ENCODE measurements at places on chromosomes 13 and 19. TPM values are rescaled to one million over a fixed set of nuclear protein-coding genes. Genes with fewer than 3 reads are reported as not detected.

Gene ATP4B
- not detected for total RNA-seq

Gene P2RY11
- total RNA-seq: 6.3 TPM

- no peak for DNase-seq
Observed at GRCh38 chr19:49502866-49503581, 6.8 kb downstream of the RPS11 start.

- DNase-seq: no peak
Observed at GRCh38 chr13:57286511-57287098, 119.6 kb downstream of the PRR20E start.

Gene ZNF773
- 7.9 TPM for total RNA-seq

DNA sequence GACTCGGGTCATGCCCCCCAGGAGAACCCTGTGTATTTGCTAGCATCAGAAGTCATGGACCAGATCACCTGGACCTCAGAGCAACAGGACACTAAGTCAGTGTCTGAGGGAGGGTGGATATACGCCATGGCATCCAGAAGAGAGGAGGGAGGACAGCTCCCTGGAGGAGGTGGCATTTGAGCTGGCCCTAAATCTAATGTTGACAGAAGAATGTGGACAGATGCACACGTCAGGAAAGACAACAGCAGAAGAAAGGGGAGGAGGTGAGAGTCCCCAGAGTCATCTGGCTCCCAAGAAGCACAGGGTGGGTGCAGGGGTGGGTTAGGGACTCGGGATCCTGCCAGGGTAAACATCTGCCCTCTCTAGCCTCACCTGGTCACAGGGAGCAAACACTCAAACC is 24.5 kb upstream of the CCNE1 start:
- DNase-seq: no peak

Gene TPTE2
- 0.29 TPM for total RNA-seq

- DNase-seq: no peak
Observed at GRCh38 chr19:17522988-17523872, 11.8 kb downstream of the PGLS start.

Gene LGALS4
- not detected for total RNA-seq

- DNase-seq: no peak
Observed at GRCh38 chr19:13817615-13818371, 22.6 kb downstream of the ZSWIM4 start.

Gene LYL1
- 3.3 TPM for total RNA-seq

Gene TICAM1
- total RNA-seq: 19.2 TPM

DNA sequence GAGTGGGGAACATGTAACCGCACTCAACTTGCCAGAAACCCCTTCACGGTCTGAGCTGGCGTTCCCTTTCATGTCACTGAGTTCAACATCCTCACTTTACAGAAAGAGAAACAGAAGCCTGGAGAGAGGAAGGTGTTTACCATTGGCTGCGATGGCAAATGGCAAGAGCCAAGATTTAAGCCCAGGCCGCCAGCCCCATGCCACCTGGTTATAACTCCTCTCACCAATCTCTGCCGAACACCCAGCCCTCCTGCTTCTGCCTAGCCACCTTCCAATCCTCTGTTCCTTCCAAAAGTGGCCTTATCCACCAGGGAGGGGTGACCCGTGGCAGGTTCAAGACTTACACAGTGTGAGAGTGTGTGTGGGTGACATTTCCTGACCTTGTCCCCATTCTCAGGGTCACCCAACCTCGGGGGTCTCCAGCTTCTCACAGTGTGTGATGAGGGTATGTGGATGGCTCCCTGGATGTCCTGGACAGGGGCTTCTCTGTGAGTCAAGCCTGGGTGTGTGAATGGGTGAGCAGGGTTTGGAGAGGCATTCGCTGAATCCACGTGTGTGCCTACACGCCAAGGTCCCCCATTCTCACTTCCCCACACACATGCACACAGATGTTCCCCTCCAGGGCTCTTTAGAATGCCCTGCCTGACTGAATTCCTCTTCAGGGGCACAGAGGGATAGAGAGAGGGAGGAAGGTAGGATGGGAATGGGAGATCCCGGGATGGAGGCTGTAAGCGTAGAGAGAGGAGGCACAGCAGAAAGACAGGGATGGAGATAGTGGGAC is 1.2 kb downstream of the CADM4 start:
- DNase-seq: no peak

GRCh38 chr13:105702441-105702840 is 833.0 kb downstream of the EFNB2 start:
- DNase-seq: no peak

DNA sequence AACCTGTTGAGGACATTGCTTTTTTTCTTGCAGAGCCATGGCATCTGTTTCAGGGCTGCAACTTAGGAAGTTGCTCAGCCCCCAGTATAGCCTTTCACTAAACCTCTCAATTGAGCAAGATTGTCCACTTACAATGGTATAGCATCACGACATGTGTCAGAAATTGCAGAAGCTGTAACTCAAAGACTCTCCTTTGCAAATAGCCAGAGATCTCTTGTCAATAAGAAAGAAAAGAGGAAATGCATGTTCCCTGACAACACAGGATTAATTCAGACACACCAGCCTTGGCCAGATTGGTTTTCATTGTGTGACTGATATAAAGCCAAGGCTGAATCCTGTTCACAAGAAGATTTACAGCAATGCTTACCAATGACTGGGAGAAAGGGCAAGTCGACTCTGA is 38.7 kb upstream of the CYSLTR2 start:
- no peak for DNase-seq

Gene RFPL4AL1
- total RNA-seq: not detected

- no peak for DNase-seq
Observed at GRCh38 chr13:31853643-31854326, 114.5 kb downstream of the RXFP2 start.

GRCh38 chr19:14786421-14786851 is 8.1 kb upstream of the ADGRE2 start:
- DNase-seq: no peak

- no peak for DNase-seq
Observed at GRCh38 chr19:38004186-38004520, 97.1 kb downstream of the SIPA1L3 start.

DNA sequence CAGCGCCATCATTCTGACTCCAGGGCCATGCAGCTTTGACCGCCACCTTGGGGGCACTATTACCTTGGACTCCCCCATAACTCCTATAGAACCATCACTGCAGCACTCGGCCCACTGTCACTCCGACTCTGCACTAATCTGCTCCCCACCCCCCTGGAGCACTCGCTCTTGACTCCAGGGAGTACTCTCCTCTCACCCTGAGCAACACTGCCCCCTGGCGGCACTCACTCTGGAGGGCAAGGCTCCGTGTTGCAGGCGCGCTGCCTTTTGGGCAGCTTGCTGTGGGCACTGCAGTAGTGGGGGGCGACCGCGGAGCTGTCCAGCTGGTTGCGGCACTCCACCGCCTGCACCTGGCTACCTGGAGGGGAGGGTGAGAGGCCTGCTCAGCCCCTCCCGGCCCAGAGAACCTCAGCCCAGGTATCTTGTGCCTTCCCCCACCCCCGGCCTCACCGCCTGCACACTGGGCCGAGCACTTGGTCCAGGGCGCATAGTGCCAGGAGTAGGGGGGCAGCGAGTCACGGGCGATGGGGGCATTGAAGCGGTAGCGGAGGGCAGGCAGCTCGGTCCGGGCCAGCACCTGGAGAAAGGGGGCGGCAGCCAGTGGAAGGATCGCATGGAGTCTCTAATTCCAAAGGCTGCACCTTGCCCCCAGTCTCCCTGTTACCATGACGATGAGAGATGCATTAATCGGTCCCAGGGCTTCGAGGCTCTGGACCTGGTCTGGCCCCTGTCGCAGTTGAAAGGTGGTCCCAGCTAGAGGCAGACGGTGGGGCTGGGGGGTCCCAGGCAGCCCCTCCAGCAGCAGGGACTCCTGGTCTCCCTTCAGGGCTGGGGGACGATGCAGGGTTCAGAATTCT is 8.9 kb upstream of the MYO1F start:
- DNase-seq: no peak

DNA sequence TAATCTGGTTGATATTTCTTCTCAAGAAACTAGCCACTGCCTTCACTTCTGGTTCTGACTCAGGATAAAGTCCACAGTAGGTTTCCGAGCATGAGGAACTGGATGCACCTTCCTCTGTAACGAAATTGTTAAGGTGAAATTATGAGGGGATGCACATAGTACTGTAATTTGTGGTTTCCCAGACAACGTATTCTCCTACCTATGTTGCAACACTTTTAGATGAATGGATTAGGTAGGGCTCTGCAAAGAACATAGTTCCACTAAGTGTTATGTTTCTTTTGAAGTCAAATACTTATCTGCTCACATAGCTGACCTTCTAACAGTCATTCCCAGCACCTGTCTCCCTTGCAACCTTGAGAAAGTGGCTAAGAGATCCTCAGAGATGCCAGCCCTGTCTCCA is 5.7 kb upstream of the ZC3H13 start:
- no peak for DNase-seq

Gene RXFP2
- not detected for total RNA-seq

DNA sequence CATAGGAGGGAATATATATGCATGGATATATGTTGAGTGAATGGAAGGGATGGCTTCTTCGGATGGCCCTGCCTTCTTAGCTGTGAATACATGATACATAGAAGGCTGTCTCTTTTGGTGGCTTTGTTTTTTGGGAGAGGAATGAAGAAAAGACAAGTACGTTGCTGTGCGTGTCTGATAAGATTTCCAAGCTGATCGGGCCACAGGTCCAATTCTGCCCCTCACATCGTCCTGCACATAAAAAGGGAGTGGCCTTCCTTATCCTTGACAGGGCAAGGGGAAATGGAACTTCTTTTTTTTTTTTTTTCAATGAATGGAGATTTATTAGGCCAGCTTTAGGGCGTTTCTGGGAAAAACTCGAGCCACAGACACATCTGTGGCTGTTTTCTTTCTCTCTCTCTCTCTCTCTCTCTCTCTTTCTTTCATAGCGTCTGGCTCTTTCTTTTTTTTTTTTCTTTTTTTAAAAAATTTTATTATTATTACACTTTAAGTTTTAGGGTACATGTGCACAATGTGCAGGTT is 103.8 kb upstream of the SPATA13 start:
- DNase-seq: no peak

DNA sequence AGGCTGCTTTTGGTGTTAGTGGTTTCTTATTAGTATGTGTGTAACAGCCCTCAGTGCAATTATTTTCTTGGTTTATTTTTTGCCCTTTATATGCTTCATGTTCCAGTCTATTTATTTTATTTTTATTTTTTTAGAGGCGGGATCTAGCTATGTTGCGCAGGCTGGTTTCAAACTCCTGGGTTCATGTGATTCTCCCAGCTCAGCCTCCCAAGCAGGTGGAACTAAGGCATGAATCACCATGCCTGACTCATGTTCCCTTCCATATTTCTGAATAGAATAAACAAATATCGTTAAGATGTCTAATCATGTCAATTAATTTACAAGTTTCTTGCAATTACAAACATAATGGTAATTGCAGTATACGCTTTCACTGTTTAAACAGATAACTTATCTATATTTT is 11.7 kb downstream of the SKA3 start:
- DNase-seq: no peak

DNA sequence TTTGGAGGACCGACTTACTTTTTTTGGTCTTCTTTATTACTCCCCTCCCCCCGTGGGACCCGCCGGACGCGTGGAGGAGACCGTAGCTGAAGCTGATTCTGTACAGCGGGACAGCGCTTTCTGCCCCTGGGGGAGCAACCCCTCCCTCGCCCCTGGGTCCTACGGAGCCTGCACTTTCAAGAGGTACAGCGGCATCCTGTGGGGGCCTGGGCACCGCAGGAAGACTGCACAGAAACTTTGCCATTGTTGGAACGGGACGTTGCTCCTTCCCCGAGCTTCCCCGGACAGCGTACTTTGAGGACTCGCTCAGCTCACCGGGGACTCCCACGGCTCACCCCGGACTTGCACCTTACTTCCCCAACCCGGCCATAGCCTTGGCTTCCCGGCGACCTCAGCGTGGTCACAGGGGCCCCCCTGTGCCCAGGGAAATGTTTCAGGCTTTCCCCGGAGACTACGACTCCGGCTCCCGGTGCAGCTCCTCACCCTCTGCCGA is 409 bp downstream of the FOSB start:
- no peak for DNase-seq

DNA sequence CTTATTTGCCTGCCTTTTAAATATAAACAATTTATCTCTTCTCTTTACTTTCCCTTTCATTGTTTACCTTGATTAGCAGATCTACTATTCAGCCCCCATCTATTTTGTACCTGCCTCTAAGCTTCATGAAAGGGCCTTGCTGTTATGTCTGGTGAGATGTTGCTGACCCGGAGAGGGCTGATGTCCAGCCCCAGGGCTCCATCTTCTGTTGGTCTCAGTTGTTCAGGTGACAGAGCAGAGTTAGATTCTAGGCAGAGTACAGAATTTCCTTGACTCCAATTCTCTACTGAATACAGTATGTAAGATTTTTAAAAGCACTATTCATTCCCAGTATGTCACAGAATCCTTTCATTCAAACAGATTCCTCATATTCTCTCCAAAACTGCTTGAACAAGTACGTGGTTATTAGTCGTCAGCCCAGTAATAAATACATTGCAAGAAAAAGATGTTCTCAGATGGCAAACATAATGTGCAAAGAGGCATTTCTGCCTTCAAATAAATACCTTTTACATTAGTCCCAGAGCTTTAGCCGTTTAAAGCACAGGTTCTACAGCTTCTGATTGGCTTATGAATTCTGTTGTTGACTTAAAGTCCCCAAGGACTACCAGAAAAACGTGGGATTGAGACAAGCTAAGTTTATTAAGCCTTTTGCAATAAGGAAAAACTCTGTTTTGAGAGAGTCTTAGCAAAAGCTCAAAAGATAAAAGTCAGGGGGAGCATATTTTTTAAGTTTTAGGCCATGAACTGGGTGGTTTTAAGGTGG is 159.1 kb downstream of the GPC5 start:
- DNase-seq: no peak

DNA sequence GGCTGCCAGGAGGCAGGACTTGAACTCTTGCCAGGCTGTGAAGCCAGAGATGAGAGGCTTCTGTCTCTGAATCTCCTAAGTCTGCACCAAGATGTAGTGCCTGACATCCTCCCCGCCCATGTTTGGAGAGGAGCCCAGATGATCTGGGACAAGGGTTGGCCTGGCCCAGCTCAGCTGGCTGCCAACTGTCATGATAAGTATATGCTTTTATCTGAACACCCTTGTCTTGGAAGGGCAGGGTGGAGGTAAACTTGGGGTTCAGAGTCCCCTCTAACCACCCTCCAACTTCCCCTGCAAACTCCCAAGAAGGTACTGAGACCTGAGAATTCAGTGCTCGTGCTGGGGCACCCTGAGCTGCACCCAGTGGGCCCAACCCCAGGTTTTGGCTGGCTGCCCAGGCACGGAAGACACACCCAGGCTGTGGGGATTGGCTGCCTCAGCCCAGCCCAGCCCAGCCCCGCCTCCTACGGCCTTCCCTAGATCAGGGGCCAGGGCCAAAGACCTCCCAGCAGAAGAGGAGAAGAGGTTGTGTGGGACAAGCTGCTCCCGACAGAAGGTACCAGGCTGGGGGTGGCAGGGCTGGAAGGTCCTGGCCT is at the start of gene CYP4F12:
Gene CYP4F12, plus strand, starts transcription at position 508 of the 596 bp plus-strand sequence. CDS start 443 bp downstream, outside the sequence.
- DNase-seq: no peak
